ENCODE measurements at places on chromosomes 11 and 22.

GRCh38 chr11:94175535-94175934 is 46.9 kb downstream of the PANX1 start:
- DNase-seq: no peak

GRCh38 chr11:7060868-7061267 is 27.9 kb upstream of the RBMXL2 start:
- DNase-seq: no peak

GRCh38 chr22:47196881-47197772 is 434.7 kb downstream of the TBC1D22A start:
- DNase-seq: no peak

DNA sequence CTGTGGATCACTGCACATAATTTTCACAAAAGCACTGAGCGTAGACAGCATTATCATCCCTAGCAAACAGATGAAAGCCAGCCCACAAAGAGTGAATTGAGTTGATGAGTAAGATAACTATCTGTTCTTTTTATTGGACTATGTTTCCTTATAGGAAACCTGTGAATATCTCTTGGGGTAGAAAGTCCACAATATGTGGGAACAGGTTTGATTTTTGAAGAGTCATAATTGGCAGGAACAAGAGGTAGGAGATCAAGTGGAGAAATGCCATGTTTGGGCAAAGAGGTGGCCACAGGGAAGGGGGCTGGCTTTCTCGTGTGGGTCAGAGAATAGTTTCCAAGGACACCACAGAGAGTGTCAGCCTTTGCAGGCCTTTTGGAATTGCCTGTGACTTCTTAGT is 23.9 kb downstream of the OR51E2 start:
- no peak for DNase-seq

GRCh38 chr11:93765551-93765950 is 18.5 kb upstream of the MED17 start:
- DNase-seq: no peak

GRCh38 chr11:63532799-63533475 is 3.7 kb upstream of the PLAAT4 start:
- no peak for DNase-seq

GRCh38 chr22:21448627-21449416 is 18.4 kb upstream of the TMEM191C start:
- DNase-seq: no peak

- DNase-seq: no peak
These were observed 44.6 kb downstream of the YAP1 start for GRCh38 chr11:102154806-102155205.

GRCh38 chr22:20867179-20868024 is 8.6 kb downstream of the SNAP29 start:
- peak; percentile 18 for DNase-seq

- no peak for DNase-seq
These were observed 41.4 kb upstream of the CREB3L1 start for GRCh38 chr11:46235777-46236688.

DNA sequence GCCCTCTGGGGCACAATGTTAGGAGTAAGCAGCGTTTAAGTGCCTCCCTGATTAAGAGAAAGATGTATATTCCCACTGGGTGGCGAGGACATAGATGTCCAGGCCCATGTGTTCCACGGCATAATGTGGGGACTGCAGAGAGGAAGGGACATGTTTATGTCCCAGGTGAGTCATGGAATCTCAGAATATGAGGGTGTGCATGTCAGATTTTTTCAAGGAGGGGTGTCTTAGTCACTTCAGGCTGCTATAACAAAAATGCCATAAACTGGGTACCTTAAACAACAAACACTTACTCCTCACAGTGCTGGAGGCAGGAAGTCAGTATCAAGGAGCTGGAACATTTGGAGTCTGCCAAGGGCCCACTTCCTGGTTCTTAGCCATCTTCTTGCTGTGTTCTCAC is 55.1 kb downstream of the BCR start:
- DNase-seq: no peak

- DNase-seq: no peak
These were observed 539 bp upstream of the SLC36A4 start for GRCh38 chr11:93198215-93198845.

- DNase-seq: no peak
These were observed 74.1 kb downstream of the CDKN1C start for GRCh38 chr11:2811206-2812091.

DNA sequence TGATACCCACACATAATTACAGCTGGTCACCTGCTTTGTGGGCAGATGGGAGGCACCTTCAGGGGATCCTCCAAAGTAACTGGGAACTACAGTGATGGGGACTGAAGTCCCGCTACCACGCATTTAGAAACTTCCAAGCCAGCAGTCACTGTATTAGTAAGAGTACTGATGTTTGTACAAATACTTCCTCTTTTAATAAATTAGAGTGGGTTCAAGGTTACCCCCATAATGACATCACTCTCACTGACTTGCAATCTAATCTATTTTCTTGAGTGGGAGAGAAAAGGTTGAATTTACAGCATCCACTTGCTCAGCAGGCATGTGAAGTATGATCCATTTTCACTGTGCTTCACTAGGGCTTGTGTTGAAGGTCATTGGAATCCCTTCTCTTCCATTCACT is 72.1 kb upstream of the TIMP3 start:
- DNase-seq: no peak

- DNase-seq: no peak
These were observed 30.1 kb downstream of the ANO1 start for GRCh38 chr11:70108250-70108649.

DNA sequence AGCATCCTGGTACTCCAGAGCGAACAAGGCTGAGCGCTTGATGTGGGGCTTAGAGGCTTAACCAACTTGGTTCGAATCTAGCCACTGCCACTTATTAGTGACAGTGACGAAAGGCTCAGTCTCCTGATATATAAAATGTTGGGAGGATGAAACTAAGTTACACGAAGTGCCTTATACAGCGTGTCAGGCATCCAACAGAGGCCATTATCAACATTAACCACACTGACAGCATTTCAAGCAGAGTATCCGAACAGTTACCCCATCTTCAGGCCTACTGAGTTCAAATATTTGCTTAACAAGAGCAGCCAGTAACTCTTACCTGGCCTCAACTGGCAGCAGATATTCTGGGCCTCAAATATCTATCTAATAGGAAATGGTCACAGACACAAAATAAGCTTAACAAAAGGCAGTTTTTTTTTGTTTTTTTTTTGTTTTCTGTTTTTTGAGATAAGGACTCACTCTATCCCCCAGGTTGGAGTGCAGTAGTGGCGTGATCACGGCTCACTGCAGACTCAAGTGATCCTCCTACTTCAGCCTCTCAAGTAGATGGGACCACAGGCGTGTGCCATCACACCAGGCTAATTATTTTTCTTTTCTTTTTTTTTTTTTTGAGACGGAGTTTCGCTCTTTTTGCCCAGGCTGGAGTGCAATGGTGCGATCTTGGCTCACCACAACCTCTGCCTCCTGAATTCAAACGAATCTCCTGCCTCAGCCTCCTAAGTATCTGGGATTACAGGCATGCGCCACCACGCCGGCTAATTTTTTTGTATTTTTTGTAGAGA is 2.9 kb downstream of the SERPIND1 start:
- no peak for DNase-seq

GRCh38 chr22:35552196-35552842 is 11.7 kb downstream of the RASD2 start:
- DNase-seq: peak; percentile 89

DNA sequence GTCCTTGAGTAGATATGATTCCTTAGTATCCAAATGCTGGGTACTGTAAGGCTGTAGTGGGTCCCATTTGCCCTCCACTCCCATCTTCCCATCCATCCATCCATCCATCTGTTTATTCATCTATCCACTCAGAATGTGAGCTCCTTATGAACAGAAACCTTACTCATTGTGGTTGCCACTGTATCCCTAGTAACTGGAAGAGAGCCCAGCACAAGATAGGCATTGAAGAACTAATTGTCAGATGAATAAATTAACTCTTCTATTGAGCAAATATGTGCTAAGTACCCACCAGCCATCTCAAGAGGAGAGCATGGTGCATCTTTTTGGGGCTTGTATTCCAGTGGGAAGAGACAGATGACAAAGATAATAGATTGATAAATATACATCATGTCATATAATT is 86.4 kb upstream of the SEZ6L start:
- DNase-seq: no peak

DNA sequence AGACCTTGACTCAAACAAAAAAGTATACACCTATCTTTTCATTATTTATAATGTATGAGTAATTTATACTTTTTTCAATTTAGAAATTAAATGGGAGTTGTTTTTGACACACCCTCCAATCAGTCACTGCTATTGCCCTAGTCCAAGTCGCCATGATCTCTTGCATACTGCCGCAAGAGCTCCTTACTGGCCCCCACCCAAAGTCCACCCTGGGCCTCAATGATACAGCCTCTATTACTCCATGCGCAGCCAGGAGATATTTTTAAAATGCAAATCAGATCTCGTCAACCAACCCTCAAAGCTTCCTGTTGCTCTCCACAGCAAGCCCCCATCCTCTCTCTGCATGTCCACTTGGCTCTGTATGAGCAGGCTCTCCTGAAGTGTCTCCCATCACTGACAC is 12.8 kb upstream of the LMO1 start:
- DNase-seq: no peak

DNA sequence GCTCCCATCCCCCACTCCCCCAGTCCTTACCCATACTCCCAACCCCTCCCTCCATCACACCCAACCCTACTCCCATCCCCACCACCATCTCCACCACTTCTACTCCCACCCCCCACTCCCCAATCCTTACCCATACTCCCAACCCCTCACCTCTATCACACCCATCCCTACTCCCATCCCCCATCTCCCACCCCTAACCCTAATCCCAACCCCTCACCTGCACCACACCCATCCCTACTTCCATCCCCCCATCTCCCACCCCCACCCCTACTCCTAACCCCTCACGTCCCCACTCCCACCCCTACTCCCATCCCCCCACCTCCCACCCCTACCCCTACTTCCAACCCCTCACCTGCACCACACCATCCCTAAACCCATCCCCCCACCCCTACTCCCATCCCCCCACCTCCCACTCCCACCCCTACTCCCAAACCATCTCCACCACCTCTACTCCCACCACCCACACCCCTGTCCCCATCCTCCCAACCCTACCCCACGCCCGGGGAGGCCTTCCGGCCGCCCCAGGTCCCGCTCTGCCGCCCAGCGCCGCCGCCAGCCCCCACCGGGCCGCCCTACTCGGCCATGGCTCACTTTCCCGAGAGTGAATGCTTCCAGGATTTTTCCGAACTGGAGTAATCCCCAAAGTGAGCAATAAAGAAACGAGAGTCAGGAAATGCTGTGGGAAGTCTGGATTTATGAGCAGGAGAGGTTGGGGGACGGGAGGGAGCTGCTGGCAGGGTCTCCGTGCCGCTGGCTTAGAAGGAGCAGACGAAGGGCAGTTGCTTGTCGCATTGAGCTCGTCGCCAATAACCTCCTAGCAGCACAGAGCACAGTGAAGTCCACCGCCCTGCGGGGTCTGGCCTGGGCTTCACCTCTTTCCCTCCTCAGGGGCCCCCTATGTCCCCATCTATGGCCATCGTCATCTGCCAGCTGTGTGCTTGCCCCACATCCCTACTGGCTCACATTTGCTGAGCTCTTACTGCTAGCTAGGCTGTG is 4.6 kb downstream of the PRG3 start:
- DNase-seq: no peak

- no peak for DNase-seq
These were observed 73.8 kb upstream of the OPCML start for GRCh38 chr11:133606124-133606523.

GRCh38 chr11:12715941-12716340 is 41.7 kb downstream of the TEAD1 start:
- DNase-seq: no peak

- no peak for DNase-seq
These were observed 98.0 kb downstream of the SLC36A4 start for GRCh38 chr11:93099806-93100205.

- DNase-seq: no peak
These were observed 13.0 kb upstream of the CARD18 start for GRCh38 chr11:105152560-105152959.

- DNase-seq: no peak
These were observed 16.6 kb downstream of the TRIM29 start for GRCh38 chr11:120121336-120121735.

- no peak for DNase-seq
These were observed 111.5 kb upstream of the E2F8 start for GRCh38 chr11:19352072-19352770.

DNA sequence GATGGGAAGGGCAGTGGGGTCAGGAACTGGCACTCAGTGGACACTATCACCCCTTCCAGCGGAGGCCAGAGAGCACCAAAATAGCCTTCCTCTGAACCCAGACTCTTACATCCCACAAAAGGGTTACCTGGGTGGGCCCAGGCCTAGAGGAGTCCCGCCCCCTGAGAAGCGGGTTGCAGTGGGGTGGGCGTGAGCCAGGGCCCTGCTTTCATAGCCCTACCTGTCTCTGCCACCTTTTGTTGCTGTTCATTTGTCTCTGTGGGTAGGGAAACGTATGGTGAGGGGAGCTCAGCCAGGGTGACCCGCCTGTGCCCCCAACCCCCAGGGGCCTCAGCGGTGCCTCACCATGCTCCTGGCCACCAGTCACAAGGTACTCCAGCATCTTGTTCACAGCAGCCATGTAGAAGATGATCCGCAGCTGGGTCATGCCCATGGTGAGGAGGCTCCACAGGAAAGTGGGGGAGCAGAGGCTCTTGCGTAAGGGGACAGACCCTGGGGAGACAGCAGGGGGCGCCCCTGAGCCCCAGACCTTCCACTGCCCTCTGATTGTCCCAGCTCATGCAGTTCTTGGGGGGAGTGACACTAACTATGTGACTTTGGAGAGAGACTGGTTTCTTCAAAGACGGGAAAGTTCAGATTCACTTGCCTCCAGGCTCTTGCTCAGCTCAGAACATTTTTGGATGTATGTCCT is 24.0 kb downstream of the SLC43A1 start:
- peak; percentile 70 for DNase-seq

DNA sequence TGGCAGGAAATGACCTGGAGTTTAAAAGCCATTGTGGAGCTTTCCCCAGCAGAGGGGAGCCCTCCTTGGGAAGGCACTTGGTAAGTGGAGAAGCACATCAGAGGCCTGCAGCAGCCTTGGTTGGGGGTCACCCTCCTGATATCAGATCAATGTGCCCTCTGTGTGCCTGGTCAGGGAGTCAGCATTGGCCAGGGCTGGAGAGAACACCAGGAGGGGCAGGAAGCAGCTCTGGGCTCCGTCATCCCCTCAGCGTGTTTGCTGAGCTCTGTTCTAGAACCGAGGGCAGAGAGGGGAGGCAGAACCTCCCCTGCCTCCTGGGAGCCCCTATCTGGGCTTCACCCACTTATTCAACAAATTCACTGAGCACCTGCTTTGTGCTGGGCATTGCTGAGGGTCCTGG is 846.0 kb downstream of the TBC1D22A start:
- DNase-seq: no peak
